H1 (cell line): ENCODE measurements at places on chromosomes 5 and 9. TPM values are rescaled to one million over a fixed set of nuclear protein-coding genes. Genes with fewer than 3 reads are reported as not detected.
A peak's percentile ranks its signal among the peaks of the same experiment; 100 is the strongest.

DNA sequence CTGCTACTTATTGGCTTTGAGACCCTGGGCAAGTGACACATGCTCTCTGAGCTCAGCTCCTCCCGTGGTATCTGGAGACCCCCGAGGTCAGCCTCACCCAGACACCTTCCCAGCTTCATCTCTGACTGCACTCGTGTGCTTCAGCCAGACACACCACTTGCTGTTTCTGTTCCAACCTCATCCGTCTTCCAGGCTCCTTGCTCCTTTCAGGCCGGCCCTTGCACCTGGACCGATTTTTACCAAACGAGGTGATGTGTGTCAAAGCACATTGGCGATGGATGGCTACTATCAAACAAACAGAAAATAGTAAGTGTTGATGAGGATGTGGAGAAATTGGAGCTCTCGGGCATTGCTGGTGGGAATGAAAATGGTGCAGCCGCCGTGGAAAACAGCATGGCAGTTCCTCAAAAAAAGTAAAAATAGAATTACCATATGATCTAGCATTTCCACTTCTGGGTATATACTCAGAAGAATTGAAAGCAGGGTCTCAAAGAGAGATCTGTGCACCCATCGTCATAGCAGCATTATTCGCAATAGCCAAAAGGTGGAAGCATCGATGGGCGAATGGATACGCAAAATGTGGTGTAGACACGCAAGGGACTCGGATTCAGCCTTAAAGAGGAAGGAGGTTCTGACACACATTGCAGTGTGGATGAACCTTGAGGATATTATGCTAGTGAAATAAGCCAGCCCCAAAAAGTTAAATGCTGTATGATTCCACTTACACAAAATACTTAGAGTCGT lies 96.1 kb upstream of the IER5L start:
- peaks cover 9% of the 10 kb centered on the region for H3K4me1 ChIP-seq
- no peaks in the 10 kb centered on the region for H3K36me3 ChIP-seq
- no peaks in the 10 kb centered on the region for H3K27me3 ChIP-seq
- no peak for DNase-seq
- no peak overlapping the region for H3K27ac ChIP-seq
- no peak overlapping the region for H3K4me3 ChIP-seq

DNA sequence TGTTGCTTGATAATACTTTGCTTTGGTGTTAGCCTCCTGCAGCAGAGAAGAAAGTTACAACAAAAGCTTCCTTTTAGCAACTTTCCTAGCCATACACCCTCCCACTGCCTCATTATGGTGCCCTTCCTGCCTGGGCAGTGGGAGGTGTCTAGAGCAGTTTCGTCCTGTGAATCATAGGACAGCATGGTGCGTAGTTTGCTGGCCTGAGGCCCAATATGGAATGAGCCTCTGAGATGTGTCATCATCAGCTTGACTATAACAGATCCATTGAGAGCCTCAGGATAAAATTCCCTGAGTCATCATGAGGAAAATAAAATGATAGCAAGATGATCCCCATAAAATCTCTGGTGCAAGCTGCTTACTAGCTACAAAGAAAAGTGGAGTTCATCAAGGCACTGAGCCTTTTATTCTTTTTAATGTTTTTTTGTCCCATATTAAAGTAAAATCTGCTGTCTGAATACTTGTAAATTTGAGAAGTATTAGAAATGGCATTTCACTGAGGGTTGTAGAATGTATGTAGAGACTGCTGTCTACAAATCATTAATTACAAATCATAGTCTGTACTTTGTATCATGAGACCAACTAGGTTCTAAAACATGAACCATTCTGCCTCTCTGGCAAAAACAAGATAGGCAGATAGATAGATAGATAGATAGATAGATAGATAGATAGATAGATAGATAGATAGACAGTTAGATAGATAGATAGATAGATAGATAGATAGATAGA lies 303.0 kb upstream of the PDE4D start:
- no peaks in the 10 kb centered on the region for H3K27me3 ChIP-seq
- no peak overlapping the region for H3K27ac ChIP-seq
- no peaks in the 10 kb centered on the region for H3K36me3 ChIP-seq
- H3K4me1 ChIP-seq = no peaks in the 10 kb centered on the region
- no peak overlapping the region for H3K4me3 ChIP-seq

GRCh38 chr9:12988258-12988657 lies 213.4 kb downstream of the LURAP1L start:
- no peak overlapping the region for H3K27ac ChIP-seq
- H3K36me3 ChIP-seq = no peaks in the 10 kb centered on the region
- DNase-seq = no peak
- H3K4me1 ChIP-seq = no peaks in the 10 kb centered on the region
- no peak overlapping the region for H3K4me3 ChIP-seq

GRCh38 chr9:21281275-21281674 lies 23.8 kb downstream of the IFNA5 start:
- H3K4me1 ChIP-seq = no peaks in the 10 kb centered on the region
- H3K36me3 ChIP-seq = no peaks in the 10 kb centered on the region
- no peak overlapping the region for H3K4me3 ChIP-seq
- no peaks in the 10 kb centered on the region for H3K27me3 ChIP-seq

DNA sequence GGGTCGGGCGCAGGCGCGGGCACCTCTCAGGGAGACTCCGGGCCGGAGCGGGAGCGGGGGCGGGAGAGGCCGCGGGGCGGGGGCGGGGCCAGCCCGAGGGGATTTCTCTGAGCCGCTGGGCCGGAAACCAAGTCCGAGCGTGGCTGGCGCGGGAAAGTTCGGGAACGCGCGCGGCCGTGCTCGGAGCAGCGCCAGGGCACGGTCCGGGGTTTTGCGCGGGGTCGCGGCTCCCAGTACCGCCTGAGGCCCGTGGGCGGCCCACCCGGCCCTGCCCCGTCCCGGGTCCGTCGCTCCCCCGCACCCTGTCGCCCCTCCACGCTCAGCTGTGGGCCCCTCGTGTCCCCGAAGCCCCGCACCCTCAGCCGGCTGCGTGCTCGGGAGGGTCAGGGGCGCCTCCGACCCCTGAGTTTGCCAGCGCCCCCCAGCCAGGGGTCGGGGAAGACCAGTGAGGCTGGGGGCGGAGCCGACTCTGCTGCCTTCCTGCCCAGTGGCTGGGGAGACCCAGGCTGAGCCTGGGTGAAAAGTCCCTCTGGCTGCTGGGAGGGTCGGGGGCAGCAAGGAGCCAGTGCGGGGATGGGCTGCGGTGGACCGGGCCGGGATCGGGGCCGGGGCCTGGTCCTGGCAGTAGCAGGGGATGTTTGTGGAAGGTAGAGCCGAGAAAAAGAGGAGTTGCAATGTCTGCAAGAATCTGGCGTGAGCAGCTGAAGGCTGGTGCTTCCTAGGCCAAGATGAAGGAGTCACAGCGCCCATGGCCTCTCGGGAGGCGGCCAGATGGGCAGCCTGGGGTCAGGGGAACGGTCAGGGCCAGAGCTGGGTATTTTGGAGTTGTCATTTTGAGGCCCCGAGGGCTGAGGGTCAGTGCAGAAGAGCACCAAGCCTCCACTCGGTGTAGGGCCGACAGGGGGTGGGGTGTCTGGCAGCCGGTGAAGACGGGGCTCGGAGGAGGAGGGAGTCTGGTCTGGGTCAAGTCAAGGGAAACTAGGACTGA lies 588 bp downstream of the TRAF2 start:
- peaks cover 4% of the 10 kb centered on the region; the same call in 1 of the 2 replicates for H3K4me1 ChIP-seq
- H3K4me3 ChIP-seq = peak overlapping the region; percentile 81
- 0 out of 2 replicates have a peak overlapping the region, but pooled peaks have one; percentile 42 for H3K27ac ChIP-seq
- H3K36me3 ChIP-seq = no peaks in the 10 kb centered on the region

- no peak overlapping the region for H3K27ac ChIP-seq
- H3K27me3 ChIP-seq = no peaks in the 10 kb centered on the region
- no peak for DNase-seq
These were observed 28.0 kb upstream of the HTR4 start for GRCh38 chr5:148682058-148683026.

- peaks cover 8% of the 10 kb centered on the region for H3K4me1 ChIP-seq
- peak overlapping the region; percentile 40; the same call in 1 of the 2 replicates for H3K4me3 ChIP-seq
- H3K27me3 ChIP-seq = no peaks in the 10 kb centered on the region
- no peaks in the 10 kb centered on the region; the same call in 1 of the 2 replicates for H3K36me3 ChIP-seq
These were observed 3.4 kb downstream of the PRRC2B start for GRCh38 chr9:131397100-131397790.

- H3K4me1 ChIP-seq = no peaks in the 10 kb centered on the region
- H3K27me3 ChIP-seq = no peaks in the 10 kb centered on the region
- H3K36me3 ChIP-seq = no peaks in the 10 kb centered on the region
These were observed 190.6 kb downstream of the ISL1 start for GRCh38 chr5:51573835-51574234.

GRCh38 chr5:172071309-172071875 lies 65.0 kb upstream of the FBXW11 start:
- H3K4me1 ChIP-seq = peaks cover 5% of the 10 kb centered on the region
- H3K36me3 ChIP-seq = no peaks in the 10 kb centered on the region
- H3K27me3 ChIP-seq = no peaks in the 10 kb centered on the region
- no peak for DNase-seq
- H3K27ac ChIP-seq = peak overlapping the region; percentile 41; the same call in 1 of the 2 replicates

- no peaks in the 10 kb centered on the region for H3K27me3 ChIP-seq
- no peak overlapping the region for H3K4me3 ChIP-seq
- no peak for DNase-seq
These were observed 16.0 kb upstream of the ZCCHC7 start for GRCh38 chr9:37104183-37104889.

GRCh38 chr9:134214766-134215419 lies 50.5 kb upstream of the RNU6ATAC start:
- no peak overlapping the region for H3K27ac ChIP-seq
- DNase-seq = no peak
- no peaks in the 10 kb centered on the region for H3K36me3 ChIP-seq

DNA sequence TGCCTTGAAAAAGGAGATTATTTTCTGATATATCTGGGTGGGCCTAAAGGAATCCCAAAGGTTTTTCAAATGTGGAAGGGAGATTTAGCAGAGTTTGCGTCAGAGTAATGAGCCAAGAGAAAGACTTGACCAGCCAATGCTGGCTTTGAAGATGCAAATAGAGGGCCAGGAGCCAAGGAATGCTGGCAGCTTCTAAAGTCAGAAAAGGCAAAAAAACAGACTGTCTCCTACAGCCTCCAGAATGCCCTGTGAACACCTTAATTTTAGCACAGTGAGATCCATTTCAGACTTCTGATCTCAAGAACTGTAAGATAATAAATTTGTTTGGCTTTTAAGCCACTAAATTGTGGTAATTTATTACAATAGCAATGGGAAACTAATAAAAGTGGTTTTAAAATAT lies 122.6 kb upstream of the FREM1 start:
- no peak overlapping the region for H3K27ac ChIP-seq
- H3K4me1 ChIP-seq = no peaks in the 10 kb centered on the region
- no peak overlapping the region for H3K4me3 ChIP-seq
- H3K36me3 ChIP-seq = no peaks in the 10 kb centered on the region
- DNase-seq = no peak

GRCh38 chr9:111258209-111258874 lies 71.7 kb downstream of the OR2K2 start:
- H3K36me3 ChIP-seq = no peaks in the 10 kb centered on the region
- H3K27me3 ChIP-seq = no peaks in the 10 kb centered on the region
- H3K4me3 ChIP-seq = no peak overlapping the region
- no peak overlapping the region for H3K27ac ChIP-seq
- no peaks in the 10 kb centered on the region for H3K4me1 ChIP-seq

DNA sequence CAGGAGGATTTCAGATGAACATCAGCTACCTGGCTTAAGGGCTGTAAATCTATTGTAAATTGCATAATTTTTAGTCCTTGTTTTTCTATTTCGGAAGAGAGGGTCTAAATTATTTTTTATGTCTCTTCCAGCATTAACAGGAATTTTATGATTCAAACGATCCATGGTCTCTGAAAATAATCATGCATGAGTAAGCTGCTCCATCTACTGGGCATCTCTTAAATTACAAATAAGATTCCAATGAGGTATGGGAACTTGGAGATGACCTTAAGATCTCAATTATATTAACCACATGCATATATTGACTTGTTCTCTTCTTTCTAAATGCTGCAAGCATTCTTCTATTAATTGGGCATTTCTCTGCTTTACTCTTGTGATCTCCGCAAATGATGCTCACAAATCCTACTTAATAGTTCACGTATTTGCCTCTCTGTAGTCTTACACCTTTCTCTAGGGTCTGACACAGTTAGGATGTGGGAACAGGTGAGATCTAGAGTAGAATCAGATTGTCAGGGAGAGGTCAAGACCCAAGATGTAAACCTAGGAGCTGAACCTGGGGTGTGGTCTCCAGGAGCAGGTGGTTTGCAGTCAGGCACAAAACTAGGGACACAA lies 86.9 kb downstream of the NUDT12 start:
- DNase-seq = no peak
- H3K36me3 ChIP-seq = no peaks in the 10 kb centered on the region
- no peak overlapping the region for H3K4me3 ChIP-seq

DNA sequence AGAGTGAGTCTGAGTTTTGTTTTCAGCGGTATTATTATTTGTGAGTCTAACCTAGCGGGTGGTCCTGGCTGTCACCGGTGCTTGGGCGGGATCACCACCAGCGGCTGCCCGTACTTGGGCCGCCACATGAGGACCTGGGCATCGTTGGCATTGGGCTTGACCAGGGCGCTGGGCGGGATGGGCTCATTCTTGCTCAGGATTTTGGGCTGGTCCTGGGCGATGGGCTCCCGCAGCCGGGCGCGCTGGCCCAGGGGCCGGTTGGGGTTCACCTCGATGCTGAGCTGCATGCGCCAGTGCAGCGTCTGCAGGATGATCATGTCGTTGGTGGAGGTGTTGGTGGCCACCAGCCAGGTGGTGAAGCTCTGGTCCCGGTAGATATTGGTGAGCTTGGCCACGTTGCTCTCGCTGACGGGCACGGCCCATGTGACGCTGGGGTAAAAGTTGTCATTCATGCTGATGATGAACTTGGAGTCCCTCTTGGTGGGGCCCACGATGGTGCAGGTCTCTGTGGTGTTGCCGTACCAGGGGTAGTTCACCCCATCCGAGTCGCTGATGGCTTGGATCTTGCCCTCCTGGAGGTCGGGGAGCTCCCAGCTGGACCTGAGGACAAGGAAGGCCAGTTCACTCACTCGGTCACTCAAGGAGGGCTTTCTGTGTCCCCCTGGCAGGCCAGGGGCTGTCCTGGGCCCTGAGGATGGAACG lies 15.4 kb downstream of the FAM78A start:
- no peaks in the 10 kb centered on the region for H3K36me3 ChIP-seq
- H3K4me1 ChIP-seq = peaks cover 9% of the 10 kb centered on the region; the same call in 1 of the 2 replicates
- no peak overlapping the region for H3K4me3 ChIP-seq
- H3K27me3 ChIP-seq = no peaks in the 10 kb centered on the region
- H3K27ac ChIP-seq = no peak overlapping the region

GRCh38 chr5:83877911-83878706 lies 157.5 kb upstream of the HAPLN1 start:
- no peaks in the 10 kb centered on the region for H3K27me3 ChIP-seq
- H3K4me1 ChIP-seq = no peaks in the 10 kb centered on the region
- H3K36me3 ChIP-seq = no peaks in the 10 kb centered on the region

The CER1 gene
- 2.2 and 3.4 TPM in 2 replicates for total RNA-seq

The LTC4S gene
- total RNA-seq = 1.1 and 2.2 TPM in 2 replicates

The ARSI gene
- 4.5 TPM in 2 replicates for total RNA-seq

The CATSPER3 gene
- 0.48 TPM in 1 of 2 replicates, not detected in the other for total RNA-seq

The HMGCS1 gene
- 230 and 236 TPM in 2 replicates for total RNA-seq

The EFNA5 gene
- 17.6 and 21.8 TPM in 2 replicates for total RNA-seq

The SLC34A3 gene
- total RNA-seq = not detected in 2 replicates

The ZNF883 gene
- total RNA-seq = 19.2 and 20.2 TPM in 2 replicates

The MLANA gene
- not detected in 2 replicates for total RNA-seq

The ADRA1B gene
- not detected in 2 replicates for total RNA-seq
